ENCODE measurements at places on chromosomes 5 and 9. TPM values are rescaled to one million over a fixed set of nuclear protein-coding genes. Genes with fewer than 3 reads are reported as not detected.

DNA sequence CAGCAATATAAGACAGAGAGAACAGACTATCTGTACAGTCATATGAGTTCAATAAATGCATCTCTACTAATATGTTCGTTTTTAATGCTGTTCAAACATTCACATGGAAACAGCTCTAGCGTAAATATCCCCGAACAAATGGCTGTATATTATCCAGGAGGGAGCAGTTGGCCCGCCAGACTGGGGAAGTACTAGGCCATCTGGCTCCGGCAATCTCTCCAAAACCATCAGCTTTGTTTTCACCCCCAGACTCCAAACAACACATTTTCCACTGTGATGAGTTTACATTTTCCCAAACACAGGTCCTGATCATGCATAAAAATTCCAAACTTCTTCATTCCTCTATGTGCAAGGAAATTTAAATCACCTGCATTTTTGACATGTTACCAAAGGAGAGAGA, 8.7 kb downstream of the EBF1 start:
- DNase-seq, result no peak

DNA sequence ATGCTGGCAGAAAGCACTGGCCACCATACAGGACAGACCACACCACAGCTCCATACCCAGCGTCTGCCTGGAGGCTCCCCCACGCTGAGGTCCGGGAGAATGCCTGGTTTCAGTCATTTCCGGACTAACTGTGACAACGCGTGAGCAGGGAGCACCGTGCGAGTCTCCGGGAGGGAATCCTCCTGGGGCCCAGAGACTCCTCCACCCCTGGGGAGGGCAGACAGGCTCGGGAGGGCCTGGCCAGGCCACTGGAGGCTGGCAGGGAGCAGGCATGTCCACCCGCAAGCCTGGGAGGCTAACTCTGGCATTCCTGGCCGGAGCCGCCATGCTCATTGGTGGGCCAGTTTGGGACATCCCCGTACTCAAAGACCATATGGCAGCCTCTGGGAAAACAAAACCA, 6.5 kb downstream of the BRD3OS start:
- DNase-seq, result no peak

DNA sequence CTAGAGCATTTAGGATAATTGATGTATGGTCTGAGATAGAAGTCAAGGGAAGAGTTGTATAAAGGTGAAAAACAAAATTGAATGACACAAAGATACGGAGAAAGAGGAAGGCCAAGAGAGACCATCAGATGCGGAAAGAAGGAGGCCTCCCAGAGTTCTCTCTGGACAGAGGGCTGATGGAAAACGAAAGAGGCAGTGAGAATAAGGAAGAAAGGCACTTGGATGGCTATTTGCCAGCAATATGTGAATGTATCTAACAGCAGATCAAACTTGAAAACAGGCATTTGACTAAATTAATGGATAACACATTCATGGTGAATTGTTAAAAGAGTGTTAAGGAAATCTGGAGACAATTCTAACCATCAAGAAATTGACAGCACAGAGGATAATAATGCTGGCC, 2.4 kb upstream of the DOCK8 start:
- no peak for DNase-seq

GRCh38 chr9:28762167-28762566, 1188.9 kb upstream of the C9orf72 start:
- DNase-seq, result no peak

GRCh38 chr5:34608859-34609648, 47.1 kb upstream of the RAI14 start:
- DNase-seq, result no peak

Gene PCDHB13
- 5.5 TPM for polyA plus RNA-seq

Gene OTP
- not detected for polyA plus RNA-seq

- no peak for DNase-seq
Observed at GRCh38 chr9:18208166-18209059, 265.5 kb upstream of the ADAMTSL1 start.

DNA sequence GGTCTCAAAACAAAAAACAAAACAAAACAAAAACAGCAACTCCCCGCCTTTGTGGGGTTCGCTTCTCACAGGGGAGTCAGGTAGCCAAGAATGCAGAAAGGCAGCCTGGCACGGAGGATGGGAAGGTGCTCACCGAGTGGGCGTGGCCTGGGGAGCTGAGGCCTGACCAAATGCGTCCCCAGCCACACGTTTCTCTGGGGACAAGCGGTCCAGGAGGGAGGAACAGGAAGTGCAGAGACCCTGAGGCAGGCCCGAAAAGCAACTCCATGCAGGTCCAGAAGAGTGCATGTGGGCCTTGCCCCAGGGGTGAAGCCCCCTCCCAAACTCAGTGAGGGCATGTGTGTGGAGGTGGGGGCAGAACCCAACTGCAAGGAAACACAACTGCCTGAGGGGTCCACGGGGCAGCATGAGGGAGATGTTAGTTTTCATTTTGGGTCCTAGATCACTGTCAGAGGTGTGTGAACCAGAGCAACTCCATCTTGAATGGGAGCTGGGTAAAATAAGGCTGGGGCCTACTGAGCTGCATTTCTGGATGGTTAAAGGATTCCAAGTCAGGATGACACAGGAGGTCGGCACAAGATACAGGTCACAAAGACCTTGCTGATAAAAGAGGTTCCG, 2.6 kb upstream of the UAP1L1 start:
- DNase-seq, result no peak

Gene UBE2QL1
- polyA plus RNA-seq, result 1.3 TPM

Gene DBN1
- 187 TPM for polyA plus RNA-seq

DNA sequence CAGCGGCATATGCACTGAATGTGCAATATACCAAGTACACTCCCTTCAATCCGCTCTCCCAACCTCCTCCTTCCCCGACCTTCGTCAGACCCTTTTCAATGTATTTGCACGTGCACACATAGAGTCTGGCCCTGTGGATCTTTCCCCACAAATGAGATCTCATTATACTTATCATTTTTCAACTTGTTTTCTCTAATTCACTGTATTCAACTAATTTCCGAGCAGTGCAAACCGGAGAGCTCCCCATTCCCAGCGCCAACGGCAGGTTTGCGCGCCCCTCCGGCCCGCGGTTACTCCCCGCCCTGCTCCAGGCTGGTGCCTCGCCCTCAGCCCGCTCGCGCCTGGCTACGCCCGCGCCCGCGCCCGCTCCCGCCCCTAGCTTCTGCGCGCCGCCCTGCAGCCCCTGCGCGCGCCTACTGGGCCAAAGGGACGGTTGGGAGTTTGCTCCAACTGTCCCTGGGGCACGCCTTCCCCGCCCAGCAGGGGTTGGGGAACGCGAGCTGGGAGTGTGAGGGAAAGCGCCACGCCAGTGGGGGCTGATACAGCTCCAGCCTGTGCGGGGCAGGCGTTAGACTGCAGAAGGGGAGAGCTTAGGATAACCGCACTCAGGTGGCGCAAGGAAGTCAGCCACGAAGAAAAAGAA, 3.3 kb upstream of the CDC20B start:
- no peak for DNase-seq

Gene ADAMTS19
- 5.1 TPM for polyA plus RNA-seq

- DNase-seq, result no peak
Observed at GRCh38 chr9:19988281-19988680, 199.4 kb upstream of the SLC24A2 start.

GRCh38 chr9:134413890-134414623, 87.8 kb downstream of the RXRA start:
- DNase-seq, result peak; percentile 69

DNA sequence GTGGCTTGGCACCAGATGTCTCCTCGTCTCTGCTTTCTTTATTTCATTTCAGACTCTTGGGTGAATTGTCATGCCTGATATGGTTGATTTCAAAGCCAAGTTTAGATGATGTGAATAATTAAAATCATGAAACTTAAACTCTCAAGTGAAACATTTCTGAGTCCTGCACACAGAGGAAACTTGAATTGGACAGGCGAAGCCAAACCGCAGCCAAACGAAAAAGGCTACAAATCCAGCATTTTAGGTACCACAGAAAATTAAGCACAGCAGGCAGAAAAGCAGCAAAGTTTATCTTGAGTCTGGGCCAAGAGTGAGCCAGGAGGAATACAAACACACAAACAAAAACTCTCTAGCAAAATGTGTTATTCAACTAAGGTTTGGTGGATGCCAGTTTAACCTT, 659.8 kb upstream of the KLF4 start:
- no peak for DNase-seq

- DNase-seq, result no peak
Observed at GRCh38 chr9:114459464-114459863, 45.8 kb downstream of the WHRN start.

GRCh38 chr9:2163231-2163885, 148.2 kb downstream of the SMARCA2 start:
- no peak for DNase-seq

DNA sequence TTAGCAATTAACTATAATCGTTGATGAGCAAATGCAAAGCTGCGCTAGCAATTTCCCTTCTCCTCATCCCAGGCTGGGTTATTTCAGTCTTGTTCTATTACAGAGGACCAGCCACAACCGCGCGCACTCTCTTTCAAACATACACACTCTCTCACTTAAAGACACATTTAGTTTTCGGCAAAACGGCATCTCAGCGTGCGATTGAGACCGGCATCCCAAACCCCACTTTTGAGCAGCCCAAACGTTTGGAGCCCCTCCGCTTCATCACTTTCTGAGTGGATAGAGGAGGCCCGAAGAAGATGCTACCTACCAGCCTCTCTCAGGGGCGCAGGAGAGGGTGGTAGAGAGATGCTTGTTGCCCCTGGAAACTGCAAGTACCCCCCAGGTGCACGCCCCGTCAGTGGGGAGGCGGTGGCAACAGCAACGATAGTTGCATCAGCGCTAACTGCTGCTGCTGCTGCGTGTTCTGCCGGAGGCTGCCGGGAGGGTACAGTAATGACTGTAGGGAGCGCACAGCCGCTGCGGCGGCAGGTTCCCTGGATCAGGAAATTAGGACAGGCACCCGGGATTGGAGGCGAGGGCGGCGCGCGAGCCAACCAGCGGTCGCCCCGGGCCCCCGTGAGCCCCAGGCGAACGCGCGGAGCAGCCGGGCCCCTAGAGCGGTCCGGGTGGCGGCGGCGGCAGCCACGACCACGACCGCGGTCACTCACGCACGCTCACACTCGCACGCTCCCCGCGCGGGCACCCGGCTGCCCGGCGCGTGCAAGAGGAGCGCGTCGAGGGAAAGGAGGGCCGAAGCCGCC, 467 bp upstream of the VLDLR start:
- DNase-seq, result peak; percentile 54

Gene MAPKAP1
- polyA plus RNA-seq, result 68.0 TPM

Gene RFESD
- 5.9 TPM for polyA plus RNA-seq

- no peak for DNase-seq
Observed at GRCh38 chr5:179724163-179724562, 8.5 kb upstream of the MAML1 start.

Gene RABGAP1
- 67.8 TPM for polyA plus RNA-seq

GRCh38 chr9:35029241-35029640, 39.7 kb downstream of the DNAJB5 start:
- DNase-seq, result no peak

DNA sequence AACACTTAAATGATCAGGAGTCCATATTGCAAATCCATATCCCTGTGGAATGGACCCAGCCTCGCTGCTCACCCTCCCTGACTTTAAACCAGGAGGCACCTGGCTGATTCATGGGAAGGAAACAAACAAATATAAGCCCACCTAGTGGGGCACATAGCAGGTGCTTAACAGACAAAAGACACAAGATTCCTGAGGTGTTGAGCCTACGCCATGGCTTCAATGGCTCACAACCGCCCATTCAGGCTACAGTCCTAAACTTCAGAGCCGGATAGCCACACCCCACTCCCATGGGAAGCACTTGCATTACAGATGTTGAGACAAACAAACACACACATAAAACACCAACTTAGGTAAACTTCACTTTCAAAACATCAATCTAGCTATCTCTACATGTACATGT, 359.9 kb downstream of the ICE1 start:
- no peak for DNase-seq

Gene HTR4
- not detected for polyA plus RNA-seq

Gene SPATA6L
- 5.5 TPM for polyA plus RNA-seq

- DNase-seq, result no peak
Observed at GRCh38 chr9:8719833-8720486, 920.4 kb upstream of the DMAC1 start.

GRCh38 chr5:105134328-105134727, 1571.7 kb upstream of the NUDT12 start:
- no peak for DNase-seq

GRCh38 chr9:70747261-70747718, 332.8 kb upstream of the KLF9 start:
- no peak for DNase-seq

GRCh38 chr9:37033682-37034304, at the start of gene PAX5:
TSS of gene PAX5 (minus strand) at chr9:37034268. CDS start at chr9:37034031, 237 bp downstream.
- no peak for DNase-seq

GRCh38 chr9:90861826-90862740, 60.5 kb downstream of the SYK start:
- DNase-seq, result no peak

Gene MAP1B
- 17.6 TPM for polyA plus RNA-seq

DNA sequence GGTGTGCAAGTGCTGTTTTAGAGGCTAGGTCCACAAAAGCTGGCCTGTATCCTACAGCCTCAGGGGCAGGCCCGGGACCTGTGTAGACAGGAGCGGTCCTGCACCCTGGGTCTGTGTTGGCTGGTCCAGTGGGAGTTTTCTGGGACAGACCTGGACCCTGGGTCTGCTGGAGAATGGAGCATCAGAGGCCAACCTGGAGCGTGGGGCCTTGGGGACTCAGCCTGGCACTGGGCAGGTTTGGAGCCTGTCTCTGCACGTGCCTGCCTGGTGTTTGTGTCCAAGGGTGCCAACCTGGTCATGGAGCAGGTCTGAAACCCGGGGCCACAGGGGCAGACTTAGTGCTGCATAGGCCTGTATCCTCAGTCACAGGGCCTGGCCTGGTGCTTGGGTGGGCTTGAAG, 45.8 kb downstream of the SRFBP1 start:
- no peak for DNase-seq

Gene PCDHGA6
- 6.8 TPM for polyA plus RNA-seq

DNA sequence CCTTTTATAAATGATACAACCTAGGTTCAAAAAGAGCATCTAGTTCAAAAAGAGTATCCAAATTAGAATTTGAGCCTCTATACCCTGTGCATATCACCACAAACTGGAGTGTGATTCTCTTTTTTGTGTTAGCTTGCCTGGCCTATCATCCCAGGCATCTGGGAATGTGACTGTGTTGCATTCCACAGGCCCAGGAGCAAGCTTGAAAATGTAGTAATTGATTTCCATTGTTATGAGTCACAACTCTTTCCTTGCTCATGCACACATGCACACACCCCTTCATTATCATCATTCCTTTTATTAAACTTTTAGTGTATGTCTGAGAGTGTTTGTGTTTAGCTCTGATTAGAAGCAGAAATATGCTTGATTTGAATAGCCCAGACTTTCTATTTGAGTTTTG, 75.2 kb downstream of the FCHO2 start:
- DNase-seq, result no peak

DNA sequence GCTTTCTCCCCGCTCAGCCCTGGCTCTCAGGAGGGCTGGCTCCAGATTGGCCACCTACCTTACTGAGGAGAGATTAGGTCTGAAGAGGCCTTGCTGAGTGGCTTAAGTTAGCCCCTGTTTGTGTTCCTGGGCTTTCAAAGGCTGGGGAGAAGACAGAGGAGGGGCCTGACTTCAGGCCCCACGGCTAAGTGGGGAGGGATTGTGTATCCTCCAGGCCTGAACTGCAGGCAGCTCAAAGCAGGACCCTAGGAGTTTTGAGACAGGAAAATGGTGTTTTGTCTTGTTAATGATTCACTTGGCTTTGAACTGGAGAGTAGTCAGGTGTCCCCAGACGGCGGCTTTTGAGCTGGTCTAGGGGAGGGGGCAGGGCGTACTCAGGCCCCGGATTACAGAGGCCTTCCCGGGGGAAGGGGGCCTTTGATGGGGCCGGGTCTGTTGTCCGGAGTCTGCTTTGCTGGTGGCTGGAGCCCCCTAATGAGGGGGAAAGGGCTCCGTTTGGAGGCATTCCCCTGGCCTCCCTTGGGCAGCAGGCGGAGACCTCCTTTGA, 162.0 kb upstream of the SMIM23 start:
- no peak for DNase-seq

Gene OR1Q1
- polyA plus RNA-seq, result not detected

Data from left renal pelvis (tissue), 4 donors.